WTC11 (cell line): ENCODE measurements at places on chromosomes 13 and 19.

- DNase-seq, result no peak
Observed at GRCh38 chr13:66071608-66072007, 1158.5 kb downstream of the PCDH9 start.

GRCh38 chr19:506404-507285 lies 652 bp upstream of the TPGS1 start:
- DNase-seq, result peak; percentile 91

DNA sequence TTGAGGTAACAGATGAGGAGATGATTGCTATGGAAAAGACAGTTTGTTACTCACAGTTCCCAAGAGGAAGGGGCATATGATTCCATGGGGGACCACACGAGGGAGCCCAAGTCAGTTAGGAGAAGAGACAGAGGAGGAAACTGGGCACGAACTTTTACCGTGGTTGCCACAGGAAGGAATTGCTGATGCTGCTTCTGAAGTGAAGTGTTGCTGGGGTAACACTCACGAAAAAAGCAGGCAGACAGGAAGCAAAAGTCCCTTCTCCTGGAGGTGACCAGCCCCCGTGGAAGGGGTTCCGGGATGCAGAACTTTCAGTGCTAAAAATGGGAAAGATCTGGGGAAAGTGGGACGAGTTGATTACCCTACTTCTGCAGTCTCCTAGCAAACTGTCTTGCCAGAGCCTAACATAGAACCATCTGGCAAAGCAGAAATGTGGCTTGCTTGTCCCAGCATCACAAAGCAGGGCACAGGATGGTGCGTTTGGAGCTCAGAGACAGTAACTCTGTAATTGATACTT lies 35.4 kb upstream of the MAP3K10 start:
- peak; percentile 28 for DNase-seq

DNA sequence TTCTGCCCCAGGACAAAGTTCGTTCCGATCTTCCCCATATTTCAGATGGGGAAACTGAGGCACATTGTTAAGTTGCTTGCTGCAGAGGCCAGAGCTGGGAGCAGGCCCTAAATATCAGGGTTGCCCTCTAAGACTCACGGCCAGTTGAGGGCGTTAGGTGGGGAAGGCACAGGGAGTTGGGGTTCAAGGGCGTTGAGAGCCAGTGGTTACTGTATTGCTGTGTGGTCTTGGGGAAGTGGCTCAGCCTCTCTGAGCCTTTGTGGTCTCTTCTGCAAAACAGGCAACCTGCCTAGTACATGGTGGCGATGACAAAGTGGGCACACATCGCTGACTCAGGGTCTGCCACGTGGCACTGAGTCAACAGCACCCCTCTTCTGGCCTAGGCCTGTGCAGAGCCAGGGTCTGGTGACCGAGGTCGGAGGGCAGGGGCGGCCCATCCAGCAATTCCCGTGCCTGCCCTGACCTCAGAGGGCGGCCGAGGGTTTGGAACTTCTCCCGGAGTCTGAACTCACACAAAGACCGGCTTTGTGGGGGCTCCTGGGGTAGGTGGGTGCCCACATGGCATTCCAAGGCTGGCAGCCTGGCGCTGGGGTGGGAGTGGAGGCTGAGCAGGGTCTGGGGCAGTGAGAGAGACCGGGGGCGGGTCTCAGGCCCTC lies 10.2 kb downstream of the TNFAIP8L1 start:
- no peak for DNase-seq

- no peak for DNase-seq
Observed at GRCh38 chr13:34070006-34070405, 252.1 kb downstream of the RFC3 start.

GRCh38 chr19:35107545-35107944 lies 8.1 kb upstream of the FXYD3 start:
- no peak for DNase-seq

GRCh38 chr13:79781829-79782540 lies 301.0 kb downstream of the NDFIP2 start:
- no peak for DNase-seq

DNA sequence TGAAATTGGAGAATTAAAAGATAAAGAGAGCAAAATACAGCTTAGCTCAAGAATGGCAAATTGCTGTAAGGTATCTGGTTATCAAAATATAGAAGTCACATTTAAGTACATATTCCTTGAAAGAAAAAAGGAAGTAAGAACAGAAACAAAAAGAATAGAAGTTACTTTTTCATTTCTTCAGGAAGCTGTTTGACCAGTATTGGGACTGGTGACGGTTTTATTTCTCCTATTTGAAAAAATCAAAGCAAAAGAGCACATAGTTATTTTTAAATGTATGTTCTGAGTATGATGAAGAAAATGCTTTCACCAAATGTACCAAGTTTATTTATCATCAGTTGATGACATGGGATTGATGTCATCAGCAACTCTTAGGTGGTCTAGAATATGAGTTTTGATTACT lies 83.1 kb upstream of the OXGR1 start:
- no peak for DNase-seq

GRCh38 chr13:41720839-41721561 lies 239.9 kb downstream of the VWA8 start:
- DNase-seq, result no peak

DNA sequence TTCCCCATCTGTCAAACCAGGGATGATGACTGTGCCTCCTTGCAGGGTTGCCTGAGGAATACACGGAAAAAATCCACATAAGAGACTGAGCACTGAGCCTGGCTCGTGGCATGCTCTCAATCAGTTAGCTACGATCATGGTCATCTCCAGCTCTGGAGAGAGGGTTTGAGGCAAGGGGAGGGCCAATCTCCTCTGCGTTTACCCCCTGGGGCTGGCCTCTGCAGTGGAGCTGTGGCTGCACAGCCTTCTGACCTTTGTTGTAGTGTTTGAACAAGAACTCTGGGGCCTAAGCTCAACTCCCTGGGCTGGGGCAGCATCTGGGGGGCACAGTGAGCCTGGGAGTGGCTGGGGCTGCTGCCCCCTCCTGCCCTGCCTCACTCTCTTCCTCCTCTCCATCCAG lies 5.9 kb downstream of the LRRC4B start:
- DNase-seq, result no peak

- no peak for DNase-seq
Observed at GRCh38 chr19:17767559-17767958, 16.3 kb downstream of the FCHO1 start.

DNA sequence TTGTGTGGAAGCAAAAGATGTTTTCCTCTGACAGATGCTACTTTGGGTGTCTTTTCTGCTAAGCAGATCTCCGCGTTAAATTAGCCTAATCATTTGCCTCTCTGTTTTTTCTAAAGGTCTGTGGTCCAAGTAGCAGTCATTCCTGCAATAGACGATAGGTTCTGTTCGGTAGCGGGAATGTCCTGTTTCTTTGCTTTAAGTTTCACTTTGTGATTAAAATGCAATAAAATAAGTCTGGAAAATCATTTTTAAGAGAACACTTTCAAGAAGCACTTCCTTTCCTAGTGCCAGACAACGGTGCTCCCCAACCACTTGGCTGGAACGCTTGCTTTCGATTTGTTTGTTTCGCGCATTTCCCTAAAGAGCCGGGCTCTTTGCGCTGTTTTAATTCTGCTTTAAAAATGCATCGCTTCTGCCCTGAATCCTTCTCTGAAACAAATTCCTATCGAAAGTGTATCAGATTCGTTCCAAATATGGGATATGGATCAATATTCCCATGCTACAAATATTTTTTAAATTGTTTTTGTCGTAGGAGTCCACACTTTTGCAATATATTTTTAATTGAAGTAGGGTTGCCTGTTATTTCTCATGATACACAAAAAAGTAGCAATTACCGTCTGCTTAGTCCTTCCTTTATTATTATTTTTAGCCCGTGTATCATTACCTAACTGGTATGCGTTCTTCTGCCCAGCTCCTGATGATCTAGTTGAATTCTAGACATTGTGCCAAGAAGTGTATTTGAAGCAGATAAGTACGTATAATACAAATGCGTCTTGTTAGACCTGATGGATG lies 14.2 kb downstream of the ZIC2 start:
- no peak for DNase-seq

GRCh38 chr19:9296336-9296735 lies 13.3 kb downstream of the ZNF699 start:
- no peak for DNase-seq

GRCh38 chr13:32474999-32475792 lies 47.3 kb upstream of the N4BP2L1 start:
- no peak for DNase-seq

GRCh38 chr13:66159511-66159910 lies 1070.6 kb downstream of the PCDH9 start:
- no peak for DNase-seq

GRCh38 chr19:1389033-1389940 lies 5.6 kb downstream of the NDUFS7 start:
- no peak for DNase-seq

DNA sequence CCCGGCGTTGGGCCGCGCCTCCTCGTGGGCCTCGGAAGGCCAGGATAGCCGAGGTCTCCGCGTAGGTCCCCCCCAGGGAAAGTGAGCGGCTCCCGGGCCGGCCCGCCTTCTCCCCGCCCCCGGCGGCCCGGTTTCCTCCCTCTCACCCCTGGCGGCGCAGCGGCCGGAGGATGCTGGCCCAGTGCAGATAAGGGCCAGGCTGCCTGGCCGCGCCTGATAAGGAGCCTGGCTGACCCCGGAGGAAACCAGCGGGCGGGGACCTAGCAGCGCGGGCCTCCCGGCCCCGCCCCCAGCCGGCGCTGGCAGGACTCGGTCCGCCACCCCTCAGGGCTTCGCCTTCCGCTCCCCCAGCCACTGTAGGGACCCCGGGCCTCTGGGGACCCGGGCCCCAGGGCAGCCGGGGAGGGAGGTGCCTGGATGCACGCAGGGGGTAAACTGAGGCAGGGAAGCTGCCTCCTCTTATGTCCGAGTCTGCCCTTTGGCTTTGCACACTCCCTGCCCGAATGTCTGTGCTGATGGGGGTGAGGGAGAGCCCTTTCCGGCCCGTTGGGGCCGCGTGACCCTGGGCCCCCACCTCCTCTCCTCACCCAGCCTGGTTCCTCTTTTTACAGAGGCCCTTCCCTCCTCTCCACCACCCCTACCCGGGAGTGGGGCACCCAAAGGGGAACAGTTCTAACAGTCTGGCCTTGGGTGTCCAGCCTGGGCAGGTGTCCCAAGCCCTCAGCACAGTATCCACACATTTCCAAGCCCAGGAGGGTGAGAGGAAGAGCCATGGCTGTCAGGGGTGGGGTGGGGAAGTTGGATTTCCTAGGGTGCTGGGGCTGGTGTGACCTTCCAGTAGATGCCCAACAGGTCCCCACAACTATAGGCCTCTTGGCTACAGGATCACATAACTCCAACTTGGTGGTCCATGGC lies at the start of gene LYL1:
Gene LYL1 (minus strand): TSS at position 193 of the 915 bp plus-strand sequence. CDS start 1,687 bp downstream, outside the sequence.
- DNase-seq, result peak; percentile 67

- DNase-seq, result peak; percentile 54
Observed at GRCh38 chr19:10855879-10856522, 7.8 kb downstream of the C19orf38 start.

- DNase-seq, result no peak
Observed at GRCh38 chr19:37867831-37868230, 38.6 kb downstream of the WDR87 start.

- no peak for DNase-seq
Observed at GRCh38 chr19:56594446-56594782, 688 bp upstream of the ZNF71 start.

- DNase-seq, result no peak
Observed at GRCh38 chr13:20057963-20058362, 99.4 kb downstream of the ZMYM2 start.
